ENCODE measurements at places on chromosomes 4 and X.

GRCh38 chrX:77960567-77960966, 8.9 kb downstream of the PGAM4 start:
- DNase-seq = no peak

- DNase-seq = no peak
Observed at GRCh38 chr4:164648151-164648848, 105.6 kb upstream of the SMIM31 start.

- no peak for DNase-seq
Observed at GRCh38 chr4:111108153-111108552, 485.3 kb upstream of the PITX2 start.

- no peak for DNase-seq
Observed at GRCh38 chrX:13536551-13536950, 32.9 kb upstream of the EGFL6 start.

DNA sequence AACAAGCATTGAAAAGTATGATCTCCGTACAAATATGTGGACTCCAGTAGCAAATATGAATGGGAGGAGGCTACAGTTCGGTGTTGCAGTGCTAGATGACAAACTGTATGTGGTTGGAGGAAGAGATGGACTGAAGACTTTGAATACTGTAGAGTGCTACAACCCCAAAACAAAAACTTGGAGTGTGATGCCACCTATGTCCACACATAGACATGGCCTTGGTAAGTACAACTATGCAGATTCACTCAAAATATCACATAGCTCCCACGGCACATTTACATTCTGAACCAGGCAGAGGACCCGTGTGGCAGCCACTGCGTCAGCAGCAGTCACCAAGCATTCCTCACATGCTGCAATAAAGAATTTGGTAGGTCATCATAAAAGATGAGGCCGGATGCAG, 41.3 kb downstream of the KLHL5 start:
- DNase-seq = no peak
